C1 segment of cervical spinal cord (tissue), 14 donors: ENCODE measurements at places on chromosomes 1 and 21.

- no peak for DNase-seq
Observed at GRCh38 chr1:14543191-14543840, 55.2 kb upstream of the KAZN start.

DNA sequence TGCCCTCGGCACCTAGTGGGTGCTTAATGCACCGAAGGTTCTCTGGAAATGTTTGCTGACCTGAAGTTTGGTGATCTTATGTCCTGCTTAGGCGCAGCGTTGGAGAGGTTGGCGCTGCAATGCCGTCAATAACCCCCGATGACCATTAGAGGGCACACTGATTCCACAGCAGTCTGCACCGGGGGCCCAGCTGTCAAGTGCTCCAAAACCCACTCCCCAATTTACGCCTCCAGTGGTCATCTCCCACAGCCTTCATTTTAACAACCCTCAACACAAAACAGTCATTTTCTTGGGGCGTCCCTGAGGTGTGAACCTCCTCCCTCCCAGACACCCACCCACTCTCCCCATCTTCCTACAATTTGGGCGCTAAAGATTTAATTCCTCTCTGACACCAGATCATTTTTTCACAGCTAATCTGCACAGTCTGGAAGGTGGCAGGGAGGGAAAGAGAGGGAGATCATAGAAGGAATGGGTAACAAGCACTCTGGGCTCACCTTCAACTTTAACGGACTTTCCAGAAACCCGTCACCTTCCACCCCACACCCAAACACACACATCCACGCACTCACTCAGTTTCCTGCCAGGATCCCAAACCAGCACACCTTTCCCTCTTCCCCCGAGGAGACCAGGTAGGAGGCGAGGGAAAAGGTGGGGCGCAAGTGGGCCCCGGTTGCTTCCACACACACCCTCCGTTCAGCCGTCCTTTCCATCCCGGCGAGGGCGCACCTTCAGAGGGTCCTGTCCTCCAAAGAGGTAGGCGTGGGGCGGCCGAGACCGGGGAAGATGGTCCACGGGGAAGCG lies 570 bp upstream of the NPR1 start:
- DNase-seq, result peak; percentile 39

DNA sequence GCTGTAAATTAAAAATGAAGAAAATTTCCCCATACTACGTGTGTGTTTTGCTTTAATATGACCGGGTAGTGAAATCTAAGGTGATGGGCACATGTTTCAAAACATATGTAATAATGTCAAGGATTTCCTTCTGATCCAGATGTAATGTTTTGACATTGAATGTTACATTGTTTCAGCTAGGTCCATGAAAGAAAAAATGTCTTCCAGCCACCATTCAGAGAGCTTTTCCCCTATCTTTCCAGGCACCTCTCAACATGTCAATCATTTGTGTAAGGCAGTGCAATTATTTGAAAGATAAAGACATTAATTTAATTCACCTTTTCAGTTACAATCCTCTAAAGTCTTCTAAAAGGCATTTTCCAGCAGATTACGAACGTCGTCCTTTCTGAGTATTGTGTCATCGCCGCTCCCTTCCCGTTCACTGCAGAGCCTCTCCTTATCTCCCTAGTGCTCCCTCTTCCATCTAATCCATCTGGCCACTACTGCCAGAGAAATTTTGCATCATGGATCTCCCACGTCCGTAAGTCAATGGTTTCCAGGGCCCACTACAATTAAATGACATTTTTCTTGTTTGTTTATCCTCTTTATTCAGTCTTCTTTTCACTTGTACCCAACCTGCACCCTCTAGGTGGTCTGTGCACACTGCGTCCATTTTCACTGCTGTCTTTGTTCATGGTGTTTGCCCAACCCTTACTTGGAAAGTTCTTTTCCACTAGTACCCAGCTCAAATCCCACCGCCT lies 1.3 kb upstream of the VAMP3 start:
- DNase-seq, result no peak

DNA sequence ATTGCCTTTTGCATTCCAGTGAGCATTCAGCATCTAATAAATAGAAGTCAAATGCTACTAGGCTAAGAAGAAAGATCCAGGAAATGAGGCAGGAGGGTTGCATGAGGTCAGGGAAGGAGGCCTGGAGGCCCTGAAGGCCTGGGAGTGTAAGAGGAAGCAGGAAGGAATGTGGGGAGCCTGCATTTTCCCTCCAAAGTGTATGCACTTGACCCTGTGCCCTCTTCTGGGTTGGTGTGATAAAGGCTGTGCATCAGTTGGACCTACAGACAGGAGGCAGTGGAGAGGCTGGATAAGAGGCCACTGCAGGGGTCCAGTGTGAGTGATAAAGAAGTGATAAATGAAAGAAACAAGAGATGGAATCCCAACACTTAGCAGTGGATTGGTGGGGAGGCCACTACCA lies 20.4 kb downstream of the KIAA1614 start:
- no peak for DNase-seq

DNA sequence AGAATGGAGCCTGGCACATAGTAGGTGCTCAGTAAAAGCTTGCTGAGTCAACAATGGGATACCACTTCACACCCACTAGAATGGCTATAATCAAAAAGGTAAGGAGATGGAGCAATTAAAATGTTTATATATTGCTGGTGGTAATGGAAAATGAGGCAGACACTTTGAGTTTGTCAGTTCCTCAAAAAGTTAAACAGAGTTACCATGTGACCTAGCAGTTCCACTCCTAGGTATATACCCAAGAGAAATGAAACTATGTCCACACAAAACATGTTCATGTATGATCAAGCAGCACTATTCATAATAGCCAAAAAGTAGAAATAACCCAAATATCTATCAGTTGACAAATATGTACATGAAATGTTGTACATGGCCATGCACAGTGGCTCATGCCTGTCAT lies 74.8 kb upstream of the ECE1 start:
- no peak for DNase-seq

- no peak for DNase-seq
Observed at GRCh38 chr1:228045405-228045804, 37.1 kb upstream of the ARF1 start.

GRCh38 chr1:91729621-91730358 lies 156.2 kb downstream of the TGFBR3 start:
- DNase-seq, result no peak

DNA sequence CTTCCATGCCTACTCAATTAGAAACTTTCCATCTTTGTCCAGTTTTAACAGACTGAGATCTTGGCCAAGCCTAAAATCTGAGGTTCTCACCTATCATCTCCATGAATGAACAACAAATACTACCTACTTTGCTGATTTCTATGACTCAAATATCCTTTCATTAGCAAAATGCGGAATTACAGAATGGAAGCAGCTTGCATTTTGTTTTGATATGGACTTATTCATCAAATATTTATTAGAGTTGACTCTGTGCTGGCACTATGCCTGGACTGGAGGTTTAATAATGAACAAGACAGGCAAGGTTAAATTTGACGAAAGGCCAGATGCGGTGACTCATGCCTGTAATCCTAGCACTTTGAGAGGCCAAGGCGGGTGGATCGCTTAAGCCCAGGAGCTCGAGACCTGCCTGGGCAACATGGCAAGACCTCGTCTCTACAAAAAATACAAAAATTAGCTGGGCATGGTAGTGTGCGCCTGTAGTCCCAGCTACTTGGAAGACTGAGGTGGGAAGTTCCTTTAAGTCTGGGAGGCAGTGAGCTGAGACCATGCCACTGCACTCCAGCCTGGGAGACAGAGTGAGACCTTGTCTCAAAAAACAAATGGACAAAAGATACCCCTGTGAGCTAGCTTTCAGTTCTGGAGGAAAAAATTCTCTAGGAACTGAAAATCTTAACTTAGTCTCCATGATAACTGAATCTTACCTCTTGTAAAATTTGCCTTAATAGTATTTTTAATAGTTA lies 29.4 kb upstream of the SOD1 start:
- no peak for DNase-seq

DNA sequence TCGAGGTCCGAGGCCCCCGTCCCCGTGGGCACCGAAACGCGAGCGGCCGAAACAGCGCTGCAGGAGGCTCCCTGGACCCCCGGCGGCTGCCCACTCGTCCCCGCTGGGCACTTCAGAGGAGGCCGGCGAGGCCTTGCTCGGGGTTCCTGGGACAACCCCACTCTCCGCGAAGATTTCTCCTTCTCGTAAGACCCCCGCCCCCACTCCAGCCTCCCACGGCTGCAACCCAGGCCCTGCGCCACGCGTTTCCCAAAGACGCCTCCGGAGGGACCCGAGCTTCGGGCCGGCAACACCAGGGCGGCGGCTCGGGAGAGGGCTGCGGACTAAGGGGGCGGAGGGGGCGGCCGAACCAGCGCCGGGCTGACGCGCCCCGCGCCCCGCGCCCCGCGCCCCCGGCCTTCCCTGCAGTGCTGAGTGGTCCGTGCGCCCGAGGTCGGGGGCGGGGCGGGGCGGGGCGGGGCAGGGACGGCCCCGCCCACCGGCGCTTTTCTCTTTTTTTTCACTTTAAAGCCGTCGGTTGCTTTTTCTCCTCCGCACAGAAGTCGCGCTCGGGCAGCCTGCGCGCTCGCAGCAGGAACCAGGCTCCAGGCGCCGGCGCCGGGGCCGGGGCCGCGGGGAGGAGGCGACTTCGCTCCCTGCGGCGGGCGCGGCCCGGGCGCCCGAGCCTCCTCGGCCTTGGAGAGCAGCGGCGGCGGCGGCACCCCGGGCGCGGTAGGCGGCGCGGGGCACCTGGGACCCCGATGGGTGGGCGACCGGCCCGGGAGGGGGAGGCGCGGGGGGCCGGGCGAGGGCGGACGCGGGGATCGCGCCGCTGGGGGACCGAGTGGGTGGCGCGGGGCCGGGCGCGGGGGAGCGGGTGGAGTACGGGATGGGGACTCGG lies at the start of gene SPSB1:
SPSB1 (plus strand) TSS at position 534 of the 880 bp plus-strand sequence. CDS start 62,998 bp downstream, outside the sequence.
- DNase-seq, result peak; percentile 76

- no peak for DNase-seq
Observed at GRCh38 chr21:34684174-34684876, 15.5 kb downstream of the CLIC6 start.

- no peak for DNase-seq
Observed at GRCh38 chr1:66351913-66352312, 182.0 kb upstream of the SGIP1 start.

GRCh38 chr1:243791586-243792267 lies 58.3 kb downstream of the AKT3 start:
- no peak for DNase-seq

- DNase-seq, result peak; percentile 58
Observed at GRCh38 chr1:213987422-213987926, 299 bp upstream of the PROX1 start.

DNA sequence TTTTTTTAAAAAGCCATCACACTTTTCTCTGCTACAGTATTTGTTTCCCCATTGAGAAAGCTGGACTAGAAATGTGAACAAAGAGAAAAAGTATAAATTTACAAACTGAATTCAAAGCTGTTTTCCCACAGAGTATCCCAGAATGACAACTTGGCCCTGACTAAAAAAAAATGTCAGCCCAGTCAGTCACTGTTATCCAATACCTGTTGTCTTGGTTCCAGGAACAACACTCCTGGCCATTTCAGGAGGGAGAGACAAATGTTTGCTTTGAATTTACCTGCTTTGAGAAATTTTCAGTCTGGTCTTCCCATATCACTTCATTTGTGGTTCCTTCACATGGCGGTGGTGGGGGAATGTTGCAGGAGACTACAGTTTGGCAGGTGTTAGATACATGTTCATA lies 46.2 kb downstream of the COLGALT2 start:
- DNase-seq, result no peak

DNA sequence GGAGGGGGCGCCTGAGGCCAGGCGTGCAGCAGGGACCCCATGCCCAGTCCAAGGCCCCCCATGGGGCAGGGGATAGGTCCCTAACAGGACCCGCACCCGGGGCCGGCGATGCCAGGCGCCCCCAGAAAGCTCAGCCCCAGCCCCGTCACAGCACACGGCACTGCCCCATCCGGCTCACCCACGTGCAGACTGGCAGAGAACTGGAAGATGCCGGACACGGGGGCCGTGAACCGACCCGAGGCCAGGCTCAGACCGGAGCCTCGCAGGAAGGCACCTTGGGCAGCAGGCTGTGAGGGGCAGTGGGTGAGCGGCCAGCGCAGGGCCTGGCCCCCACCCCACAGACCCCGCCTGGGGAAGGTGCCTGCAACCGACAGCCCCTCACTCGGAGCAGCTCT lies 3.3 kb downstream of the C1QTNF12 start:
- DNase-seq, result no peak

- no peak for DNase-seq
Observed at GRCh38 chr21:33101300-33101911, 31.5 kb downstream of the OLIG1 start.

DNA sequence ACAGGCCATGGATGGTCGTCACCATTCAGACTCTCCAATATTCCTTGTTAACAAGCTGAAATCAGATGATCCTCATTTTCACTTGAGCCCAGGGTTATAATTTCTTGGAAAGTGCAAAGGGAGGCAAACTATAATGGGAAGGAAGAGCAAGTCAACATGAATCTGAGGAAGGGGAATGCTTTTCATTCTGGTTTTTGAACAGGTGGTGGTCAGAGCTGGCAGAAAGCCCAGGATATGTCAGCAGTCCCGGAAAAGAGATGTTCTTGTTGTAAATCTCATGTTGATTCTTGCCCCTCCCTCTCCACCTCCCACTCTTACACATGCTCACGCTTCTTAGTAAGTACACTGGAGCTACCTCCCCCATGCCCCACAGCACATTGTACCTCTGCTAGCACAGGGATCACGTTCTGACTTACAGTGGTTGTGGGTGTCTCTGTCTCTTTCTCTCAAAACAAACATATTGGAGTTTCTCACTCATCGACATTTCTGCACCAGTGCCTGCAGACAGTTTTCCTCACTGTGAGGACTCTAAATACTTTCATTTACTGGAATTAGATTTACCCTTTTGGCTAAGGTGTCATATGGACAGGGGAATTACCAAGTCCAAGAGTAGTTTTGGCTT lies 77.6 kb downstream of the XCL2 start:
- DNase-seq, result no peak

GRCh38 chr1:218384581-218384993 lies 39.5 kb downstream of the TGFB2 start:
- DNase-seq, result no peak

- DNase-seq, result no peak
Observed at GRCh38 chr21:38088916-38089762, 167.7 kb upstream of the KCNJ15 start.

GRCh38 chr1:184648160-184648855 lies 106.3 kb downstream of the EDEM3 start:
- DNase-seq, result no peak

- no peak for DNase-seq
Observed at GRCh38 chr1:11338284-11338924, 65.4 kb downstream of the UBIAD1 start.

GRCh38 chr1:217668351-217668940 lies 37.3 kb downstream of the SPATA17 start:
- no peak for DNase-seq

DNA sequence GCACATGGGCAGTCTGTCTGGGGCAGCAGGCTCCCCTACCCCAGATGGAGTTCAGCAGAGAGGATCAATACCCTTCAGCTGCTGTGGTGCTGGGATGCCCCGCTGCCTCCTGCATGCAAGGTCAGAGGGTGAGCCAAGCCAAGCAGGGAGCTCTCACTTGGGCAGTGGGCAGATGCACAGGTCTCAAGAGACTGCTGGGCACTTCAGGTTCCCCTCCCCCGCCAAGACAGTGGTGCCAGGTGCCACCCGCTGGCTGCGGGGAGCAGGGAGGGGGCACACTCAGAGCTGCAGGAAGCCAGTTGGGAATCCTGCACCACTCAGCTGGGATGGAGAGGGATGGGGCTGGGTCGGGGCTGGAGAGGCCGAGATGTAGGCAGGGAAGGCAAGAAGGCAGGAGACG lies 15.8 kb upstream of the EVA1B start:
- DNase-seq, result no peak
